Stimulated activated CD4-positive, alpha-beta T cell treated with anti-CD3 and anti-CD28 coated beads, TNF-alpha, amount 100 ng/mL, for 1 hour (primary cell): ENCODE measurements at places on chromosomes 5 and 9.

DNA sequence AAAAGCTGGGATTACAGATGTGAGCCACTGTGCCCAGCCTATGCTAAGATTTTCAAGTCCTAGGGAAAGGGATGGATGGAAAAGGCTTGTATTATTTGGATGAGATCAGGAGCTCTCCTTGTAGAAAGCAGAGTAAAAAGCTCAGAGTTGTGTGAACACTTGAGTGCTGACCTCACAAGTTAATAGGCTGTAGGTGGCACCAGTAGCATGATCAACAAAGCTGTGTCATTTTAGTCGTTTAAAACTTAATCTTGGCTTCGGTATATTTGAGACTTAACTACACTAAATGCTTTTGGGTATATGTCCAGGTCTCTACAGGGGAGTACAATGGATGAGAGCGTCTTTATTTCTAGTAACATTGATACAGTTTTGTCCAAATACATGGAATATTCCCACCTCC lies 264.2 kb downstream of the TMEM38B start:
- DNase-seq: no peak

DNA sequence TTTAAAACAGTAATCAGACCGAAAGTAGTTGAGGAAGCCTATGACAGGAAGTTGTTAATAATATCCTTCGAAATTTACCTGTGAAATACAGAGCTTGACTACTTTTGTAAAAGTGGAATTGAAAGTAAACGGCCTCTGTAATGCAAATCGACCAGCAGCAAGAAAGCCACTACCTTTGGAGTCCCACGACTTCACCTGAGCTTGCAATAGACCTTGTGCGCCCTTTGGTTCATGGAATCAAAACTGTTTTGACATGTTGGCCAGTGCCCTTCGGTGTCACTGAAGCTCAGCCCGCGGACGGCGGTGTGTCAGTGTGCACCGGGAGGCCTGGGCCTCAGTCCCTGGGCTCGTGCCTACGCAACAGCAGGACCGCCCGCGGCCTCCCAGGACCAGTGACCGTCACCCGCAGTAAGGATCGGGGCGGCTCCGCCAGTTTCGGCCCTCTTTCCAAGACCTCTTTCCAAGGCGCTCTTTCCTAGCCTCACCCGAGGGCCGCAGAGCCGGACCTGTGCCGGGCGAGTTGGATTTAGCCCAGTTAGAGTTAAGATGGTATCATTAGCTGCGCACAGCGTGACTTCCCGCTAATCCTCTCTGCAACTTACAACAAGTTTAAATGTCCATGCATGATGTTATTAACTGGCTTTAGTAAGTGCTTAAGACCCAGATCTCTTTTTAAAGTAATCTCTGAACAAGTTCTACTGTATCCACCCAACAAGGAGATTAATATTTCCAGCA lies 223.3 kb downstream of the MEF2C start:
- DNase-seq: no peak

- DNase-seq: no peak
Measured at GRCh38 chr9:38251036-38251860, 141.3 kb upstream of the ALDH1B1 start.

DNA sequence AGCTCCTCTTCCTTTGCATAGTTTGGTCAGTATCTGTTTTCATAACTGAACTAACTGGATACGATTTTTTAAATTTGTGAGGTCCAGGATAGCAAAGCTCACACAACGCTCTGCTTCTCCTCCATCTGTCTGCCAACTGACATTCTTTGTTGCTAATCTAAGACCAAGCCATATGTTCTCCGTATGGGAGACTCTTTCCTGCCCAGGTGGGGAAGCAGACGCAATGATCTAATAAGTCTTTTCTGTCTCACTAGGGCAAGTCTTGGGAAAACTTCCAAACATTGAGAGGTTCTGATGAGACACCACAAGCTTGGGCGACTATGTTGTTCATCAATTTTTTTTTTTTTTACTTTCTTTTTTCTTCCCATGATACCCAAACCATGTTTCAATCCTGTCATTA lies 558.5 kb downstream of the EFNA5 start:
- no peak for DNase-seq

GRCh38 chr5:167778228-167778627 lies 513.2 kb upstream of the WWC1 start:
- no peak for DNase-seq

DNA sequence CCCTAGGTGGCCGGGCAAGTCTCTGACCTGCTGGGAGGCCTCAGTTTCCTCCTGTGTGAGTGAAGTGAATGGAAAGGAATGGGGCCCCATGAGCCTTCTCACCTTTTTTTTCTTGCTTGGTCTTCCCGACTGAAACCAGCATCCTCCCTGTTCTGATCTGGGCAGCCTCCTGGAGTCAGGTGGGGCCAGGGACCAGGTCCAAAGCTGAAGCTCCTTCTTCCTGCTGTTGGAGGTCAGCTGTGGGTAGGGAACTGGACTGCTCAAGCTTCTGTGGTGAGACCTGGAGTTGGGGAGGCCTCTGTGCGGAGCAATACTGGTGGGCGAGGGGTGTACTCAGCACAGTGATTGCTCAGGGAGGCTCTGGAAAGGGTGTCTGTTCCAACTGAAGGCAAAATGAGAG lies 99.7 kb downstream of the PCSK1 start:
- DNase-seq: no peak

- DNase-seq: no peak
Measured at GRCh38 chr5:56211298-56211865, 21.7 kb downstream of the ANKRD55 start.

GRCh38 chr5:134555890-134556311 lies 30.4 kb downstream of the JADE2 start:
- peak; percentile 53 for DNase-seq

DNA sequence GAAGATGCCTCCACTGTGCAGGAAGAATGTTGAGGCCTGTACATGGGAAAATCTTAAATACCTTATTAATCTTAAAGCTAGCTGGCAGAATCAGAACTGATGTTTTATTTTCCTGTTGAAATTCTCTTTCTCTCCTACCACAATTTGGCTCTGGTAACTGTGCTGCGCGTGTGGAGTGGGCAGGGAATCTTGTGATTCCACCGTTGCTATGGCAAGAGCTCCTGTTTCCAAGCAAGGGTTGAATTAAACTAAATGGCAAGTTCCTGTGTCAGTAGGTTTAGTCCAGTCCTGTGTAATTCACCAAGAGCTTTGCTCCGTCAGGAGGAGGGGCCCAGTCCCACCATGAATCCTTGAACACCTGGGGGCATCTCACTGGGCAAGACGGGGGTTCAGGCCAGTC lies 36.4 kb downstream of the NXNL2 start:
- no peak for DNase-seq

DNA sequence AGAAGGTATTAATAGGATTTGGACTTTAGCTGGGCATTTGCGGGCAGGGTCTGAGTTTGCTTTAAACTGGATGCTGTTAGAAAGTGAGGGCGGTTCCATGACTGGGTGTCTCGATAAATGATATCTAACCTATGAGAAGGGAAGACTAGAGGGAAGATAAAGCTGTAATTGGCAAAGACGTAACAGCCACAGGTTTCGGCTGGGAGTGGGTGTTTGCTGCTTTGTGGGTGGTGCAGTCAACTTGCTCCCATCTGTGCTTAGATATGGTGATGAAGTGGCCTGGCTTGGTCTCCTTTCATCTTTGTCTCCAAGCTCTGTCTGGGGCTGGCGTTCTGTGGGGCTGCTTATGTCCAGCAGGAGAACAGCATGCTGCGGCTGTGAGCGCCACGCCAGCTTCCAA lies 23.3 kb downstream of the OR2V1 start:
- no peak for DNase-seq

DNA sequence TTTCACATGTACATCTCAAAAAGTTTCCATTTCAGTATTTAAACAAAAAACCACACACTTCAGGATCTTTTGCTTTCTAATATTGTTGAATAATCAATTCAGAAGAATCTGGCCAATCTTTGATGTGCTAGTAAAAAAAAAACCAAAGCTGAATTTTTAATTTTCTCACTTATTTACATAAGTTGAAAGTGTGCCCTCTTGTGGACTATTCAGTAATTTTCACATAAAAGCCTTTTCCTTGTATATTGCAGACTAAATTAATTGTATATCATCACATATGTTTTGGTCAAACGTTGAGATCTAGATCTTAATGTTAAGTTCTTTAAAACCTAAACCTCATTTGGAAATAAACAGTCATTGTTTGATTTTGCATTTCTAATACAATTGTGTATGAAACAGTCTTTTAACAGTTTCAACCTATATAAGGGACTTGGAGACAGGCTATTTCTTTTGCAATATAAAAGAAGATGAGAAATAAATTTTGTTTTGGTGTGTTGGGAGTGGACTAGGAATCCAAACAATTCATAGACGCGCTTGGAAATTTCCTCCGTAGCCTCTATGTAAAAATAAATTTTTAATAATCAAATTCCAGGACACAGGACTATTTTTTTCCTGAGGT lies 68.1 kb downstream of the NIPBL start:
- DNase-seq: no peak

DNA sequence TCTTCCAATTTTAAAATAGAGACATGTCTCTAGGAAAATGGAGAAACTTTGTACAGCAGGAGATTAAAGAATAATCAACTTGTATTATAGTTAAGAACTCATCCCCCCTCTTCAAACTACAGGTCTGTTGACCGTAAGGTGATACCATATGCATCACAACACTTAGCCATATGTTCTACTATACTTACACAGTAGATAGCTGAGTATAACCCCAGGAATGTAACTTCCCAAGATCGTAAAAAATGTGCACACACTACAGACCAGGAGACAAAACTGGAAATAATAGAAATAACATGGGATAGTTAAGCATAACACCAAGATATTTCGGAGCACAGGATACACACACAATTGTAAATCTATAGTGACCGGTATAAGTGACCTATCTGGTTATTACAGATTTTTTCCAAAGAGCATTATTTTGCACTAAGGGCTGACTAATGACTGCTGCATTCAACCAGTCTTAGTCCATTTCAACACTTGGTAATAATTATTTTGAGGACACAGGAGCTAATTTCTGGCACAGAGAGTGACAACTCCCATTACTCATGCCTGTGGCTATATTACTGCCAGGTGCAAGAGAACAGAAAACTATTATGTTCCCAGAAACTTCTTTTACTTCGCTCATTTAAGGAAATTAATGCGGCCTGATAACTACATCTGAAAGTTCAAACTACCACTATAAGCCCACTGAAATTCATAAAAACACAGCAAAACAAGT lies 15.4 kb upstream of the ZNF622 start:
- DNase-seq: no peak

- peak; percentile 15 for DNase-seq
Measured at GRCh38 chr5:135398160-135398854, 724 bp downstream of the MACROH2A1 start.

- no peak for DNase-seq
Measured at GRCh38 chr5:82584631-82585030, 306.5 kb upstream of the RPS23 start.

DNA sequence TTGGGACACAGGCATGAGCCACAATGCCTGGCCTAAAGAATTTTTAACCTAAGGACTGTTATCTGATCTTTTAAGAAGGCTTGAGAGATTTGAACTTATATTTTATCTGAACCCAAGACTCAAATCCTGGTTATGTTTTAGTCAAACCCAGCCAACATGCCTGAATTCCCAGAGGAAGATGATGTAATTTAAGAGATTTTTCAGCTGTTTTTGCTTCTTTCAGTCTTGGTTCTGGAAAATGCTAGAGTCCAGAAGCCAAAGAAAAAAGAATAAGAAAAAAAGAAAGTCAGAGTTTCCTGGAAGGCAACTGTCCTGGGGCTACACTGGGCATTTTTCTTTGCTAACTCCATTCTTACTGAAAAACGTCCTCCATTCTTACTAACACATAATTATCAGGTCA lies 85.8 kb downstream of the SNX18 start:
- no peak for DNase-seq

GRCh38 chr5:124342027-124342471 lies 404.4 kb downstream of the ZNF608 start:
- DNase-seq: no peak

DNA sequence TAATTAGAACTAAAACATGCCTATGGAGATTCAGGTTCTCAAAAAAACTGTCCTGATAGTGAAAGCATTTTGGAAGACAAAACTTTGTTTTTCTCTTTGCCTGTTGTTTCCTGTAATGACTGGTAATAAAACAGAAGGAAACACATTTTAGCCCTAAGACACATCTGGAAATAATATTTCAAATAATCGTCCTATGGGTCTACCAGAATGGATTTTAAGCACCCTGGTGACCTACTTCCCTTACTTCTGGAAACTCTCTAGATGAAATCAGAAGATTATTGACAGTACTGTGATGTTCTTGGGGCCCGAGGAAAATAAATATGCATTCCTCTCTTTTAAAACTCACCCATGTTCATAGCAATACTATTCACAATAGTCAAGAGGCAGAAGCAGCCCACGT lies 110.1 kb upstream of the TLE4 start:
- no peak for DNase-seq

GRCh38 chr5:122493091-122494021 lies 181.3 kb downstream of the SNCAIP start:
- DNase-seq: no peak

DNA sequence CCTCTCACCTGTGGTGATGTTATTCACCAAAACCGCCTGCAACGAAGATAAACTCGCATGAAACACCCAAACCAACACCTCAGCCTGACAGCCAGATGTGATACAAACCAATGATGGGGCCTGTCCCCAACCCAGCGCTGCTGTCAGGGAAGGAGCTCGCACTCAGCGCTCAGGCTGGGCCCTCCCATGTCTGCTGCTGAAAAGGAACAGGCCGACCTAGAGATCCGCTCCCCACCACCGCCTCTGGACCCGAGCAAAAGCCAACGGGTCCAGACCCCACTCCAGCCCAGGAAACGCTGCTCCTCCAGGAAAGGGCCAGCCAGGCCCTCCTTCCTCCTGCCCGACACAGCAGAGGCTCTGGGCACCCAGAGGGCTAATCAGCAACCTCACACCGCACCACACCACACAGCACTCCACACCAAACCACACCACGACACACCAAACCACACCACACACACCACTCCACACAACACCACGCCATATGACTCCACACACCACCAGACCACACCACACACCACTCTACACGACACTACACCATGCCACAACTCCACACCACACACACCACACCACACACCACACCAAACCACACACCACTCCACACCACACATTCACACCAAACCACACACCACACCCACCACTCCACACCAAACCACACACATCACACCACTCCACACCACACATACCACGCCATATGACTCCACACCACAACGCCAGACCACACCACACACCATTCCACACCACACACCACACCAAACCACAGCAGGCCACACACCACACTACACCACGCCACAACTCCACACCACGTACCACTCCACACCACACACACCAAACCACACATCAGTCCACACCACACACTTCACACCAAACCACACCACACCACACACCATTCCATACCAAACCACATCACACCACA lies 46.5 kb downstream of the GOLM1 start:
- DNase-seq: no peak

GRCh38 chr5:173941102-173941501 lies 47.9 kb upstream of the C5orf47 start:
- DNase-seq: no peak
